ENCODE measurements at places on chromosomes 5 and 9. TPM values are rescaled to one million over a fixed set of nuclear protein-coding genes. Genes with fewer than 3 reads are reported as not detected.

DNA sequence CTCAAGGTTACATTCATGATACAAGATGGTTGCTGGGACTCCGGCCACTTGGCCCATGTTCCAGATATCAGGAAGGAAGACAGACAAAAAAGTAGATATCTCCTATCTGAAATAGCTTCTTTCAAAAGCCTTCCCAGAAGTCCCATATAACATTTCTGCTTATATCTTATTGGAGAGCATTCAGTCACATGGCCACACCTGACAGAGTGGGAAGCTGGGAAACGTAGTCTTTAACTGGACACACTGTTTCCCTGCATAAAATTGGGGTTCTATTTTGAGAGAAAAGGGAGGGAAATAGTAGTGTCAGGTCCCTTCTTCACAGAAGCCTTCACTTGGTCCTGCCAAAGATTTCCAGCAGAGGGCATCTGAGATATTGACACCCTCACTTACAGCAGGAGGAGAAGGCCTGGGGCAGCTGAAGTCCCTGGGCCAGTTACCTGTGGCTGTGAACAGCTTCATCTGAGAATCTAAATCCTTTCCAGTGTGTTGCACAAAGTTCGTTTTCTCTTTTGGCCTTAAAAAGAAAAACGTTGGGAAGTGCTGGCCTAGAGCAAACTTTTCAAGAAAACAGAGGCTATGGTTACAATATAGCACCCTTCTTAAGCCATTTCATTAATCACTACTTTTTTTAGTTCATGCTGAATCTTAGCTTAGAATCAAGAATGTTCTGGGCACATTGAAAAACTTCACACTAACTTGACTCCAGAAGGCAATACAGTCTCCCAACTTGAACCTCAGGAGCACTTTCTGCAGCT lies 33.5 kb downstream of the SPEF2 start:
- DNase-seq, result peak; percentile 1

GRCh38 chr9:28014212-28014611 lies 440.9 kb upstream of the C9orf72 start:
- DNase-seq, result no peak

DNA sequence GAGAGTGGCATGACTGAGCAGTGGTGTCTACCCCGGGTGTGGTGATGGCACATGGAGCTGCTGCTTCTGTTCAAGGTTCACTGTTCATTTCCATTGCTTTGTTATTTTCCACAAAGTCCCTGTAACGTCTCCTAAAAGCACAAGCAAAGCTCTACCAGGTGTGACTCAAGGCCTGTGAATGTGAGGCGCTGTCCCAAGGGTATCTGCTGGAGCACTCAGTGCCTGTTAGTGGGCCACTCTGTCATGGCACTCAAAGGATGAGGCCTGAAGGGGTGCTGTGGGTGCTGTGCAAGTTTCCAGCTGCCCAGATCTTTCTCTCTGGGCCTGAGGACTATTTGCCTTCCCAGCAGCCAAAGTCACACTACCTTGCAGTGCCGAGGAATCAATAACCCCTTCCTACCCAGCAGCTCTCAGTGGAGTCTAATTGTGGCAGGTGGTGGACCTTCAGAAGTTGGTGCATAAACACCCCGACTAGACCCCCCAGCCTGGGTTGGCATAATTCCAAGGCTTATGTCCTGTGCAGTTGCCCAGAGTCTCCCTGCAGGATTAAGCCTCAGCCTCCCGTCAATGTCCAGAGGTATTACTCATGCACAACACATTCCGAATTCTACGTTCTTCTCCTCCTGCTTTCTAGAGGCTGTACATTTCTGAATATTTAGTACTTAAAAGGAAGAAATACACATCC lies 17.4 kb upstream of the PTCH1 start:
- no peak for DNase-seq

GRCh38 chr5:142472306-142472951 lies 147.6 kb upstream of the SPRY4 start:
- peak; percentile 50 for DNase-seq

C5orf58 gene
- not detected for total RNA-seq

DNA sequence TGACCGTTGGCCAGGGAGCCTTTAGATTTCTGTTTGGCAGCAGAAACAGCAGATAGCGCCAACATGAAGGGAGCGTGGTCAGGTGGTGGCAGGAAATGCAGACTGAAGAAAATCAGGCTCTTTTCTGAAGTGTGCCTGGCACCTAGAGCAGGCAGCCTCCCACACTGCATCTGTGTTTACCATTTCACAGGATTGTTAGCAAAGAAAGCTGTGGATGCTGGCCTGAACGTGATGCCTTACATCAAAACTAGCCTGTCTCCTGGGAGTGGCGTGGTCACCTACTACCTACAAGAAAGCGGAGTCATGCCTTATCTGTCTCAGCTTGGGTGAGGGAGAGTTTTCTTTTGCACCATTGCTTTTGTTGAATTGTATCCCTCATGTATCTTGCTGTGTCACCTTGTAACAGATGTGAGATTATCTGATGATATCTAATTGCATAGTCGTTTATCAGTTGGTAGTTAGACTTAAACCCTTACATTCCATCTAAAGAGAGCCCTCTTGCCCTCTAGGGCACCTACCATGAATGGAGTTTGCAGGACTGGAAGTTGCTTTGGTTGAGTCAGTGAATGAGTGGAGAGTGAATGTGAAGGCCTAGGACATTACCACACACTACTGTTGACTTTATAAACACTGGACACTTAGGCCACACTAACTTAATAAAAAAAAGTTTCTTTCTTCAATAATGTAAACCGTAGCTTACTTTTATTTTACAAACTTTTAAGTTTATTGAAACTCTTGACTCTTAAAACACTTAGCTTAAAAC lies 42.8 kb downstream of the ACO1 start:
- DNase-seq, result no peak

NFIB gene
- 119 TPM for total RNA-seq

DNA sequence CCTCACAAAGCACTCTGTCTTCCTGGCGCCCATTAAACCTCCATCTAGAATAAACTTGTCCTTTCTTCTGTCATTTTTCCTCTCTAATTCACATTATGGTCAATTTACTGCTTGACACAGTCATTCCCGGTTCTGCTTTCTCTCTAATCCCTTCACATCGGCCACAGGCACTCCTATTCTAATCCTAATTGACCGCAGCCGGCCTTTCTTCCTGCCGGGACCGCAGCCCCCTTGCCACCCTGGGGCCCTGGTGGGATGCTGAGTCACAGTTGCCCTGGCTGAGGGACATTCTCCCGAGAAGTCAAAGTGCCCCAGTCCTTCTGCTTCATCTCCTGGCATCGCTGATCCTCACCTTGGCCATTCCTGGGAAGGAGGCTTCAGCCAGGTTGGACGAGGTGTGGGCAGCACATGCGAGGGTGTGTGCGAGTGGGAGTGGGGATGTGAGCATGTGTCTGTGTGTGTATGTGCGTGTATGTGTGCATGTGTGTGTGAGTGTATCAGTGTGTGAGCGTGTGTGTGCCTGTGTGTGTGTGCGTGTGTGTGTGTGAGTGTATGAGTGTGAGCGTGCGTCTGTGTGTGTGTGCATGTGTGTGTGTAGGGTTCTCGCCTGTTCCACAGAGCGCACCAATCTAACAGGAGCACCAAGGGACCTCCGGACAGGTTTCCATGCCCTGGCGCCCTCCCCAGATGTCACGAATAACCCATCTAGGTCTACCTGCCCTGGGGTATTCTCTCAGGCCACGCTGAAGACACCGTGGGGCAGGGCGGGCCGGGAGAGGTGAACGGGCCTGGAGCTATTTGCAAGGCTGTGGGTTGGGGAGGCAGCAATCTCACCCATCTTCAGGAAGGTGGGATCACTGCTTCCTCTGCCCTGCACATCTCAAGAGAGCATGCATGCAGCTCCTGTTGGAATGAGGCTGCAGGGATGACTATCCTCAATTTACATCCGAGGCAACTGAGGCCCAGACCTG lies 191.2 kb downstream of the PAX5 start:
- DNase-seq, result no peak

DNA sequence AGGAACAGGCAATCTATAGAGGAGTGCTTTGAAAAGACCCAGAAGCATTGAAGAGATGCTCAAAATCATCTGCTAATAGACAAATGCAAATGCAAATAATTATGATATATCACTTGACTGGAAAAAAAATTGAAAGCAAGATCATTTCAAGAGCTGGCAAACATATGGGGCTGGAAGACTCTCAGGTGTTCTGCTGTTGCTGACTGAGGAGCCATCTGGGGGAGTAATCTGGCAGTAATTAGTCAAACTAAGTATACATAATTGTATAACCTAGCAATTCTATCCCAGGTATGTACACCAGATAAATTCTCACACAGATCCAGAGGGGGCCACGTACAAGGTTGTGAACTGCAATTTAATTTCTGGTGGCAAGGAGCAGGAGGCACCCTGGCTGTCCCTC lies 4.6 kb upstream of the HMHB1 start:
- DNase-seq, result no peak

LHX6 gene
- 32.0 TPM for total RNA-seq

GRCh38 chr5:122429545-122430318 lies 117.7 kb downstream of the SNCAIP start:
- DNase-seq, result no peak

DNA sequence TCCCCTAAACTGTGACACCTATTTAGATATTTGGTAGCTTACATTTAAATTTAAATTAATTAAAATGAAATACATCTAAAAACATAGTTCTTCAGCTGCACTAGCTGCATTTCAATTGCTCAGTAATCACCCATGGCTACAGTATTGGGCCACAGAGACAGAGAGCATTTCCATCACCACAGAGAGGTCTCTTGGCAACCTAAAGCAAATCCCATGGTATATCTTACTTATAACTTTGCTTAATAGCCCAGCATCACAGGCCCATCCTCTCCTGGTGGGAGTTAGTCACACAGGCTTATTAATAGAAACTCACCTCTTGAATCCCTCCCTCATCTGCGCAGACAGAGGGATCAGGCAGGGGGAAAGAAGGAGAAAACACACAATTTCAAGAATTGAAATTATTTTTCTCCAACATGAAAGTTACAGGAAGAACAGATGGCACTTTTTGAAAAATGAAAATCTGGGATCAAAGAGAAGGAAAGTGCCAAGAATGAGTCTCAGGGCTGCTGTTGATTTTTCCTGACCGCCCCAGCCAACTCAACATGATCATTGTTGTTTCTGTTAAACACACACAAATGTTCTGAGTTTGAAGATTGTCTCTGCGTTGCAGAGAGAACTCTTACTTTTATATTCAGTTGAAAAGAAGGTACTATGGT lies 144.6 kb downstream of the CMYA5 start:
- no peak for DNase-seq

GRCh38 chr5:139223481-139223880 lies 25.3 kb upstream of the SIL1 start:
- DNase-seq, result no peak

- DNase-seq, result no peak
Observed at GRCh38 chr9:88821033-88821745, 170.1 kb upstream of the S1PR3 start.

GRCh38 chr9:123493627-123494026 lies 137.6 kb downstream of the CRB2 start:
- DNase-seq, result no peak

- no peak for DNase-seq
Observed at GRCh38 chr9:37262410-37262809, 142.0 kb downstream of the ZCCHC7 start.

GPR150 gene
- total RNA-seq, result 0.82 TPM

DRD1 gene
- not detected for total RNA-seq

TXNDC8 gene
- not detected for total RNA-seq

DNA sequence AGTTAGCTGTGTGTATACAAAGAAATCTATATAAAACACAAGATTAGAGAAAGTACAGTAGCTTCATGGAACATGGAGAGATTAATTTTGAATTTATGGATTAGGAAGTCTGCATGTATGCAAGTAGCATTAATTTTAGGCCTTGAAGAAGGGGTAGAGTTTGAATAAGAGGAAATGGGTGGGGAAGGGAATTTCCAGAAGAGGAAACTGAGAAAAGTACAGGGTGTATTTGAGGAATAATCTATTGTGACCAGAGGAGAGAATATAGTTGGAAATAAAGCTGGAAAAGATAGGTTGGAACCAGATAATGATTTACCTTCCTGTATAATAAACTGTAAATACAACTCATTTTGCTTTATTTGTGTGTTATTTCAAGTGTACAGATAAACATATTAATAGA lies 53.6 kb downstream of the CWC27 start:
- DNase-seq, result no peak

SHISAL2B gene
- not detected for total RNA-seq

DNA sequence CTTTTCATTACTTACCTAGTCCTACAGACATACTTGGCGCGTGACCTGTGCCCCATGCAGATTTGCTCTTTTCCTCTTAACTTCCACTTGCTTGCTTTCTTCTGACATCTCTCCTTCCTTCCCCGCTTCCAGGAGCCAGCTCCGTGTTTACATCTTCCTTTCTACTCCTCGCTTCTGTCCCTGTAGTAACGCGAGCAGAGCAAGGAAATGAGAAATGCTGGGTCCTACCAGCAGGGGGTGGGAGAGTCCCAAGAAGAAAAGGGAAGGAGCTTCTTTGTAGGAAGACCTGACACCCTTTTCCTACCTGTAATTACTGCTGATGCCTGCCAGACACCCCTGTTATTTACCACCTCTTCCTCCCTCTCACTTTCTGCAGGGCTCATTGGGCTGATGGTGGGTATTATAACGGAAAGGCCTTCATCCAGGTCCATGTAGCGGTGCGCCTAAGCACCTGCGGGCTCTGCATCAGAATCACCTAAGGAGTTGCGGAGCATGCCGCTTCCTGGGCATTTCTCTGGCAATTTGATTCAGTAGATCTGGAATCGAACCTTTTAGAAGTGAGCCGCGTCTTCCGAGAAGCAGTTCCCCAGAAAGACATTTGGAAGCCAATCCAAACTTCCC lies 1260.8 kb upstream of the WWC1 start:
- DNase-seq, result no peak

DNA sequence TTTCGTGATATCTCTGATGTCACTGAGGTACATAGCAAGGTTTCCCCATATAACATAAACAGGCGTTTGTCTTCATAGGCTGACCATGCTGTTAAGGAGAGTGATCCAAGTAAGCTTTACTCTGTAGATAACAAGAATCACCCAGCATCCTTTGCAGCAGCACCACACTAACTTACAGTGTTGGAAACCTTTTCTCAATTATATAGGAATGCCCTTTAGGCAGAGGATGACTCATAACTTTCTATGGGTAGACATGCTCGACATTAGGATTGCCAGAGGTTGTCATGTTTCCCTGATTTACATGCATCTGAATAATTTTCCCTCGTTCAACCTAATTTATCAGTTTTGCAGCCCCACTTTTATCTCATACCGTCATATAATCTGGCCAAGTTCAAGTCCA lies 870.0 kb upstream of the CDH9 start:
- DNase-seq, result no peak

SPATA31E1 gene
- total RNA-seq, result not detected

Data from glomerular endothelial cell (primary cell).